ENCODE measurements at places on chromosomes 11 and 22.

DNA sequence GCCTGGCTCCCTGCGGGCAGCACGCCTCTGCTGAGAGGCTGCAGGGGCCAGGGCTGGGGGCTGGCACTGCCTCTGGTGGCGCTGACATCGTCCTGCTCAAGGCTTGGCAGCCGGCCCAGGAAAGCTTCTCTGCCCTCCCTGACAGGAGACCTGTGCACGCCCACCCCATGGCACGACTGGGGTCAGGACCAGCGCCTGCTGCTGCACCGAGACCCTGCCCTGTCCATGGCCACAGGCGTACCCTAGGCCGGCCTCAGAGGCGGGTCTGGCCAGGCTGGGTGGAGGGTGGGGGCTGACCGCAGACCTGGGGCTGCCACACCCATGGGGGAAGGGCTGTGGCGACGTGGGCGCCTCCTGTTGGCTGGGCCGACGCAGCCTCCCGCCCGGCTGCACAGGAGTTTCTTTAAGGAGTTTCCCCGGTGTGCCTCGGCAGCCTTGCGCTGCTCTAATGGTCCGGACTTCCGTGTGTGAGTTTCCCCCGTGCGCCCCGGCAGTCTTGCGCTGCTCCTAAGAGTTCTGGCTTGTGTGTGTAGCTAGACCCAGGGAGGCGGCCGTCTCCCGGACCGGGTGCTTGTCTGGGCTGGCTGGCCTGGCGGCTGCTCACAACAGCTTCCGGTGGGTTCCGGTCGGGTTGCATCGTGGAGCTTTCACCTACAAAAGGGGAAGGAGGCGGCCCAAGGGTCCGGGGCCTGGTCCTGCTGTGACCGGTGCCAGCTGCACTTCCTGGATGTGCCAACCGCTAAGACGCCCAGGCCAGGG, 4.6 kb downstream of the TRABD start:
- DNase-seq, result no peak

- no peak for DNase-seq
Measured at GRCh38 chr11:36427079-36427478, 83.0 kb downstream of the TRAF6 start.

DNA sequence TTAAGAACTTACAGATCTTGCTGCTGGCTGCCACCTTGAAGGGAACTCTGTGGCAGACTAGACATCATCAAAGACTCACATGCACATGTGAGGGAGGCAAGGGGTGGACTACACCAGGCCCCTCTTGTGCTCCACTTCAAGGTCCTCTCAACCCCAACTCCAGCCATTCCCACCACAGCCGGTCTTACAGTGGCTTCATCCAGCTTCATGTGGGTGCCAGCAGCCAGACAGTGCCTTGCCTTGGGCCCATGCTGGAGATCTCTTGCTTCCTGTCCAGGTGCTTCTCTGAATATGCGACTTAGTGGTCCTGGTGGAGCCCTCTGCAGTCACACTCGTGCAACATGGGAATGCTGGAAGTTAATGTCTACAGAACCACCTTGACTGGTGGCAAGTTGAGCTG, 44.6 kb upstream of the WNT7B start:
- DNase-seq, result no peak

- no peak for DNase-seq
Measured at GRCh38 chr11:12539572-12539971, 134.6 kb upstream of the TEAD1 start.

- no peak for DNase-seq
Measured at GRCh38 chr22:48755059-48755949, 1072.4 kb downstream of the BRD1 start.

- DNase-seq, result no peak
Measured at GRCh38 chr11:35085531-35086165, 53.3 kb upstream of the CD44 start.

GRCh38 chr22:49948958-49949913, 11.3 kb upstream of the PIM3 start:
- DNase-seq, result no peak

GRCh38 chr11:12454782-12455181, 77.4 kb downstream of the PARVA start:
- DNase-seq, result no peak

DNA sequence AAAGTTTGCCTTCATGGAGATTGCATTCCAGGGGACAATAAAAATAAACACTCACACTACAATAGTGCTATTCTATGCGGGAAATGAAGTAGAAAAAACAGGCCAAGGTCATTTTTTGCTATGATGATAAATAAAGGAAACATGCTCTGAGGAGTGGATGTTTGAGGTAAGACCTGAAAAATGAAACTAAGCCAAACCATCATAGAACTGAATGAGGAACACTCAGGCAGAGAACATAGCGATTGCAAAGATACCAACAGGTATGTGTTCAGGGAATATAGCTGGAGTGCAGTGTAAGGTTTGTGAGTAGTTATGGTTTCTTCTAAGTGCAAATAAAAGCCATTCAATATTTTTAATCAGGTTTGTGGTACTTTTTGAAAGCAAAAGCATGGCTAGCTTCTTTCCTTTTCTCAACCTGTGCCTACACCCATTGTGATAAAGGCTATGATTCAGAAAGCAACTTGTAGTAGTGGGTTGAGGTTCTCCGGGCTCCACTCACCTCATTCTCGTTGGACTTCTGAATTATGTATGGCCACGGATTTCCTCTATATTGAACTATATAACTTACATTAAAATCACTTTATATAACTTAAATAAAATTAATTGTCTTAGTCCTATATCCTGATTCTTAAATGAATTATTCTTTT, 278.2 kb upstream of the CHORDC1 start:
- DNase-seq, result no peak

- DNase-seq, result no peak
Measured at GRCh38 chr11:103550811-103551210, 441.6 kb downstream of the DYNC2H1 start.

- no peak for DNase-seq
Measured at GRCh38 chr11:21768388-21768787, 424.5 kb upstream of the ANO5 start.

- DNase-seq, result no peak
Measured at GRCh38 chr11:66904055-66904454, 47.2 kb downstream of the LRFN4 start.
